NCI-H2107 (cell line): ENCODE measurements at places on chromosomes 2 and 18.

DNA sequence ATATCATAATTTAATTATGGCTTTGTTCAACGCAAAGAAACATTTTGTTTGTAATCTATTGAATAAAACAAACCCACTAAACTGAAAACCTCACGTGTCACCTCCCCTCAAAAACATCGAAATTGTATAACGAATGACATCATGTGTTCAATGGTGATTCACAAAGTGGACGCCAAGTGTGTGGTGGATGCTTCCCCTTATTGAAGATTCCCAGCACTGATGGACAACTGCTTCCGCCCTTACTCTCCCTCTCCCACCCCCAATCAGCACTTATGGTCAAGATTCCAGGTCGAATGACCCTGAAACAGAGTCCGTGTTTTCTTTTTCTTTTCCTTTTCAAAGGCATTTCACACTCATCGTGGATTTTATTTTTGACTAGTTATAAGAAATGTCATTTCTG, 383.0 kb upstream of the SMIM21 start:
- DNase-seq: no peak

DNA sequence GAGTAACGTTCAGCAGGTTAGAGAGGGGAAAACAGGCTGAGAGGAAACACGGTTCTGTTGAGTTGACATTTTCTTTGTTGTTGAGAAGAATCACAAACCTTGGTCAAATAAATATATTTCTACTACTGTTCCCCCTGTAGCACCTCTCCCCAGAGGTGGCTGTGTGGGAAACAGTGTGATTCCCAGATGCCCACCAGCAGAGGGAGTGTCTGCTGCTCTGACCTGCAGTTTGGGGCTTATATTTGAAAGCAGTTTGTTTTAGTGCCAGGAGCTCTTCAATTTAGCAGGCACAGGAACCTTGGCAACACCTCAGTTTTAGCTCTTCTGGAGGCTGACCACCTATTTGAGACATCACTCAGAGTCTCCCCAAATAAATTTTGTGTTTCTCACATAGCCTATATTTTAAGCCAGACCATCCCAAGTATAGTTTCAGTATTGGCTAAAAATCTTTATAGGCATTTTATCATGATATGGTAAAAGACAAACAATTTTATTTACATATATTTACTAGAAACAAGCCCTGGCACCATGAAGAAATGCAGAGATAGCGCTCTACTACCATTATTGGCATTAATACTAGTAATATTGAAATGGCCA, 75.7 kb downstream of the PIK3C3 start:
- peak; percentile 4 for DNase-seq

- no peak for DNase-seq
Measured at GRCh38 chr2:212977152-212977551, 174.3 kb downstream of the IKZF2 start.

DNA sequence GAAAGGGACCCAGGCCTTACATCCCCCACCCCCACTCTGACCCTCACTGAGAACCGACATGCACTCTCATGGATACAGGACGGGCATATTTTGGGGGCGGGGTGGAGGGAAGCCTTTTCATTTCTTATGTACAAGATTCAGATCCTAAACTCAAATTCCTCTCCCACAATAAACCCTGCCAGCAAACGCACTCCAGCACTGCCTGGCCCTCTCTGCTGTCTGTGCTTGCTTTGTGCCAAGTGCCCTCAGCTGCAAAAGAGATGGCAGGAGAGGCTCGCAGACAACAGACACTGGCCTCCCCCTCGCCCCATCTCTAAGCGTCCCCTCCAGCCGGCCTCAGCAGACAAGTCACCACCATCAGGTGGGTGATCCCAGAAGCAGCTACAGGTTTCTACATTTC, 42.4 kb downstream of the FAM168B start:
- no peak for DNase-seq

- no peak for DNase-seq
Measured at GRCh38 chr18:59640721-59641120, 56.5 kb downstream of the CCBE1 start.

DNA sequence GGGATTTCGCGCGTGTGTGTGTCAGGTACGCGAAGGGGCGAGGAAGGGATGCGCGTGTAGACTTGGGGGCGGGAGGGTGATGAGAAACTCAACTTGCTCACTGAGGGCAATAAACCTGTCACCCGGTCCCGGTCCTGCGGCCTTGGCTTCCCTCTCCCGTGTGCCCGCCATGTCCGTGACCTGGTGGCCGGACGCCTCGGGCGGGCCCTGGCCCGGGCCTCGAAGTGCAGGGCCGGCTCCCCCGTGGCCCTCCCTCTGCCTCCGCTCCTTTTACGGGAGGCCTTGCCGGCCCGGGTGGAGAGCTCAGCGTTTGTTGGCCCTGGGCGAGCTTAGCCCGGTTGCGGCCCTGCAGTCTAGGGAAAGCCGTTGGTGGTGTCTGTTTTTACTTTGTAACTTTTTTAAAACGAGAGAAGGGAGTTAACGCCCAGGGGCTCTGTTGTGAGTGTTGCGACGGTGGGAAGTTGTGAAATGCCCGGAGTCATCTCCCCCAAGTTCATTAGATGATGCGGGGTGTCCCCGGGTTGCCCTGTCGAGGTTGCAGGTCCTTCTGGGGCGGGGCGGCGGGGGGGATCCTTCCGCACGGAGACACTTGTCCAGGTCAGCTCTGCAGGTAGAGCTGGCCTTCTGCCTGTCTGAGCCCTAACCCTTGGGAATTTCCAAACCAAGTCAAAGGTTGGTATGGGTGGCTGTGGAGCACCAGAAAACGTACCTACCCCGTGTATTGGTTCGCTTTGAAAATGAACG, 883 bp downstream of the SMCHD1 start:
- DNase-seq: no peak

DNA sequence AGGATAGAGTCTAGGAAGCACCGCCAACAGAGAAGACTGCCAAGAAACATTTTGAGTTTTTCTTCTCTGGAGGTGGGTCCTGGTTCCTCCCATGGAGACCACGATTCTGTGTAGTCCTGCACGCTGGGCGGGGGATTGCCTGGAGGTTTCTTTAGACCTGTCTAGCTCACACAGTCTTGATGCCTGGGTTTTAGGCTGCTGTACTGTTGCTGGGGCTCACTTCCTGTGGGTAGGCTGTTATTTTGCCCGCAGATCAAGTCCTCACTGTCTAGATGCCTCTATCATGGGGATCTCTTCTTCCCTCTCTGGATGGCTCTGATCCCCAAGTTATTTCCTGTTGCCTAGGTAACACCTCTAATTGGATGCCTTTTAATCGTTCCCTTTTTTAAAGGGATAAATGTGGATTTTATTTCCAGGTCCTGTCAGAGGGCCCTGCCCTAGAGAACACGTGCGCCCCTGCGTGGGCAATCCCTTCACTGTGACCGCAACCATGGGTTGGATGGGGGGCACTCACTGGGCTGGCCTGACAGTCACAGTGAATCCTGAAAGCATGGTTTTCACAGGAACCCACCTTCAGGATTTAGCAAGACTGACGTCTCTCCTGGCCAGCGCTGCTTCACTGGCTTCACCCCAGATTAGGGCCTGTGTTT, 115.7 kb downstream of the MSH2 start:
- no peak for DNase-seq

GRCh38 chr2:18790509-18791171, 201.3 kb upstream of the NT5C1B start:
- no peak for DNase-seq

- DNase-seq: no peak
Measured at GRCh38 chr18:55328301-55328700, 259.7 kb downstream of the TCF4 start.

DNA sequence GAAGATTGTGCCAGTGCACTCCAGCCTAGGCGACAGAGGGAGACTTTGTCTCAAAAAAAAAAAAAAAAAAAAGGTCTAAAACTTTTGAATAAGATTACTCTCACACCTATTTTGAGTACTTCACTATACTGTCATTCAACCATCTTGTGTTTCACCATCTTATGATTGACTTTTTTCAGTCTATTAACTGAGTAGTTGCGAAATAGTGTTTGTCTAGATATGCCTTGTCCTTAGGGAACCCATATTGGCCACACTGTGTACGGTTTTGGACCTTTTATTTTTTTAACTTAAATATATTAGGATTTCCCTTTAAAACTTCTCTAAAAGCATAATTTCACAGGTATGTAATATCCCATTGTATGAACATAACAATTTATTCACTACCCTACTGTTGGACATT, 72.3 kb downstream of the ALMS1 start:
- DNase-seq: no peak

- DNase-seq: no peak
Measured at GRCh38 chr2:23630961-23631360, 246.0 kb downstream of the KLHL29 start.

DNA sequence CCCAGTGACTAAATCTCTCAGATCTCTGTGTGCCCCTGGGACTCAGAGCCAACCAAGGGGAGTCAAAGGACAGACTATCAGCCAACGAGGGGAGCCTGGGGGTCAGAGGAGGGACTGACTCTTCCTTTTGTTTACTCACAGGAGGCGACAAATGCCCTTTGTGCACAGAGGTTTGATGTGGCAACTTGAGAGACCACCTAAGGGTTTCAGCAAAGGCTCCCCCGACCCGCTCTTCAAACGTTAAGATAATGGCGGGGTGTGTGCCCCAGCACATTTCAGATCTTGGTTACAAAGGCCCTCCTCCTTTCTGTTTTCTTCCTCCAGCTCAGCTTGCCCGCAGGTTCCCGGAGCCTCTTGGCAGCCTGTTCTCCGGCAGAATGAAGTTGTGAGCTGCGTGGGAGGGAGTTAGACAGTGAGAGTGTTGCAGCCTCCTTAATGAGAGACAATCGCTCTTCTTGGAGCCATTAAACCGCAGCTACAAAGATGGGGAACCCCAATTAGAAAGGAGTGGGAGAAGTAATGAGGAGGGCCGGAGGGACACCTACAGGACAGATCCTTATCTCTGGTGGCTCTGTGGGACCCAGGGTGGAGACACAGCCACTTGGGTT, 76.2 kb downstream of the KIAA2012 start:
- DNase-seq: no peak

GRCh38 chr2:144605231-144605840, 85.4 kb upstream of the ZEB2 start:
- DNase-seq: no peak

DNA sequence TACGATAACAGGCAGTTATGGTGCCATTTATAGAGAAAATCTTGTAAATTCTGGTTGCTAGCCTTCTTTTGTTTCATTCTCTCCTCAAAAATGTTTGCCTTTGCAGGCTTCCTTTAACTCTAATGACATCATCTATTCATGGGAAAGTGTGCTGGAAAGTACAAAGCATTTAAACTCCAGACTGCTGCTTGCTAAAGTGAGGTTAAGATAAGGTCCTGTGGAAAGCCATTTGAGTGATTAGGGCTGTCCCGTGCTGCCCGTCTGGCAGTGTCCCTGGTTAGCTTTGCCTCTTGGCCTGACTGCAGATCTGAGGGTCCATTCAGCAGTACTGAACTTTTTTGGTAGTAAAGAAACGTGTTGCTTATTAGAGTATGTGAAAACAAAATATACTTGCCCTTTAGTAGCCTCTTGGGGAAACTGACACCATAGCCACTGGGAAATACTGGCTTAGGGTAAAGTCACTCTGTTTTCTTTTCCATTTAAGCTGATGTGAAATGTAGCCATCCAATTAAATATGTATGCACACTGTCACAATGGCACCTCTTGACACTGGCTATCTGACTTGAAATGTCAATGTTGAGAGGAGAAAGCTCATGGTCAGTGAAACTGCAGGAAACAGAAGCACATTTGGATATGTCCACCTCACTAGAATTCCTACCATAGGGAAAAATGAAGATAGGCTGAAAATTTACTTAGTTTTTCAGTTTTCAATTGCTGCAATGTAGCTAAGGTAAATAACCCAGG, 321.5 kb downstream of the SLC8A1 start:
- no peak for DNase-seq

GRCh38 chr2:206863716-206864115, 75.6 kb upstream of the CPO start:
- no peak for DNase-seq

GRCh38 chr2:238459081-238459629, 32.4 kb downstream of the ASB1 start:
- DNase-seq: no peak

DNA sequence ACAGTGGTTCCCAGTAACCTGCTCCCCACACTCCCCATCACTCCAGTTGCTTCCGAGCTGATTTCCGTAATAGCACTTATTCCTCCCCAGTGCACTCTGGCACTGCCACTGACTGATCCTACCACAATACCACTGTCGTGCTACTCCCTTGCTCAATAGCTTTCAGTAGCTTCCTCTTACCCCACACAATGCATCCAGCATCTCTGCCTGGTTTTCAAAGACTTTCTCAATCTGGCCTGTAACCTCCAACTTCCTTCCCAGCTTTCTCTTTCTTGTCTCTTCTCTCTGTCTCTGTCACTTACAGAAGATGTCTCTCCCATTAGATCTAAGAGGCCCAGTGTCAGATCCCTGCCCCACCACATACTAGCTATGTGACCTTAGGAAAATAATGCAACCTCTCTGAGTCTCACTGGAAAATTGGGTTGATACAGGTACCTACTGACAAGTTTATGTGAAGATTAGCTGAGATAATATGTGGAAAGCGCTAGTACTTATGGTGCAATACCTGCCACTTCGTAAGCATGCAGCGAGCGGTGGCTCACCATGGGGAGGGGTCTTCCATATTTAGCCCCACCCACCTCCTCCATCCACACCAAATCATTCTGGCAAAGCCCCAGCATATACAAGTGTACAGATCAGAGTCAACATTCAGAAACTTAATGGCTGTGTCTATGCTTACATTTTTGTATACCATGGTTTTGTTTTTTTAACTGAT, 36.7 kb downstream of the SFXN5 start:
- DNase-seq: no peak

- no peak for DNase-seq
Measured at GRCh38 chr2:73133566-73134197, 20.9 kb upstream of the RAB11FIP5 start.

GRCh38 chr2:135490376-135490775, 40.6 kb downstream of the ZRANB3 start:
- no peak for DNase-seq

DNA sequence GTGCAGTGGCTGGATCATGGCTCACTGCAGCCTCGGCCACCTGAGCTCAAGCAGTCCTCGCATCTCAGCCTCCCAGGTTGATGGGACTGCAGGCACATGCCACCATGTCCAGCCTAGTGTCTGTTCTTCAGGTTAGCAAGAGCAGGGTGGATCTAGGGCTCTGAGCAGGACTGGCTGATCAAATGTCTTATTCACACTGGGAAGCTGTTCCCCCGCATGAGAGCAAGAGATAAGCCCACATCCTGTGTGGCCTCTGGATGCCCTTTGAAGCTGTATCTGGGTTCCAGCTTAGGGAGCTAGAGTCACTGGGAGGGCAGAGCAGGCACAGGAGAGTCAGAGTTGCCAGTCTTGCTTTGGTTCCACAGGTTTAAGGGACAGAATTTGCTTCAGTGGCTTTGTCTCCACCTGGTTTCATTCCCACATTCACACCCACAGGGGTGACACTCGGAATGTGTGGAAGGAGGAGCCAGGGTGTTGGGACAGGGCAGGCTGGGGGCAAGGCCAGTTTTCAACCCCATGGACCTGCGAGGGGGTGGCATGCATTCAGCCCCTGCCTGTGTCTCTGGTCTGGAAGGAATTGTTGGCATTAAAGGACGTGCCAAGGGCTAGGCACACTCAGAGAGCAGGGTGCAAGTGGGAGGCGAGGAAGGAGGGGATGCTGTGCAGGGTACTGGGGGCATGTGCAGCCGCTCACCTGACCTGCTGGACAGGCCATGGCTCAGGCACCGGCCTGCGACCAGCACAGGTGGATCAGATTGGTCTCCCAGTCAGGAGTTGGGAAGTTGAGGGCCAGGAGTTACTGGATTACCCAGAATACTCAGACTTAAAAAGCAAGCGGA, 24.5 kb downstream of the PTPN18 start:
- no peak for DNase-seq
